ENCODE measurements at places on chromosomes 5 and 9.

DNA sequence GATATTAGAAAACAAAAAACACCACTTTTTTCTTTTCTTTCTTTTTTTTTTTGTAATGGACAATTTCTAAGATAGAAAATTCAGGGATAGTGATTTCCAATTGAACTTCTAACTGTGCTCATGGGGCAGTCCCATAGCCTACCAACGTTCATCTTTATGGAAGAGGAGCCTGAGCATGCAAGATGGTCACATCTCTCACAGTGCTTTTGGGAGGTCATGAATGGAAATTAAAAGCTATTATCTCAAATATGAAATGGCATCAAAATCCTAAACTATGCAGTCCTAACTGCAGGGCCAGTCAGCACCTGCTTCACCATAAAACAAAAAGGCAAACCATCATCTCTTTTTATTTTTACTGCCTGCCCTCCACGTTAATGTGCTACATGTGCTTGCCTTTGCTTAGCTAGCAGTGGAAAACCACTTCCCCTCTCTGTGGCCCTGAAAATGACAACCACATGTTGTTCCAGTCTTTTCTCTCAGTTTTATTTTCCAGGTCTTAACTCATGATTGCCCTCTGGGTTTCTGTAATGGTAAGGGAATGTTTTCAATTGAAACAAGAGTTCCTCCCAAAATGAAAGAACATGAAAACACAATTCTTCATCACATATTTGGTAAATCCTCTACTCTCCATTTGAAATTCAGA, 16.7 kb downstream of the IFNB1 start:
- DNase-seq = peak; percentile 15

DNA sequence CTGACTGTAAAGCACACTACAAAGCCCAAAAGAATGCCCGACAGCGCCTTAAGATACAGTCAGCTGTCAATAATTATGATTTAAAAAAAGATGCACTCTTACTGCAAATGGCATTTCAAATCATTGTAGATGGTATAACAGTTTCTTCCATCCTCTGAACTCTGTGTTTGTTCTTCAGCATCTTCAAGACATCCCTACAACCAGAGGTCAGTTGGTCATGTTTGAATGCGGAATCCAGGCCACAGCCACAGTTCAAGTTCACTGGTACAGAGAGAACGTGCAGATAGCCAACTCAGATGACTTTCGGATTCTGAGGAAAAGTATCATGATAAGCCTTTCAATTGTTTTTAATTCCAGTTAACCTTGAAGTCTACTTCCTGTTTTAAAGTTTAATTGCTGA, 8.7 kb upstream of the MYOT start:
- no peak for DNase-seq

DNA sequence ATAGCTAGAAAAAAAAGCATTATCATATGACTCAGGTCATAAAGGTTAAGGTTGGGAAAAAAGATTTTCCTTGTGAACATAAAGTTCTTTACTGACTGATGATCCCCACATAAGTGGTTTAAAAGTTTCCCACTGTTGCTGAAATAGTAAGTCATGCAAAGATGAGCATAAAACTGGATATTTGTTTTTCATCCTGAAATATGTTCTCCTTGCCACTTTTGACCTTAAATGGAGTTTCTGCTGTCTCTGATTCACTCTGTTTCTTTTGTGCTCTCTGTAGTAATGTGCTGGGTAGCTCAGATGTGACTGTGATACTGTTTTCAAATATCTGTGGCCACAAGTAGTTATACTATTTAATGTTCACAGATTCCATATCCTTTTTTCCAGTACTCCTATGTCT, 162.5 kb upstream of the GAS1 start:
- no peak for DNase-seq

- peak; percentile 19 for DNase-seq
Observed at GRCh38 chr9:108468364-108468763, 387.4 kb downstream of the ACTL7B start.

DNA sequence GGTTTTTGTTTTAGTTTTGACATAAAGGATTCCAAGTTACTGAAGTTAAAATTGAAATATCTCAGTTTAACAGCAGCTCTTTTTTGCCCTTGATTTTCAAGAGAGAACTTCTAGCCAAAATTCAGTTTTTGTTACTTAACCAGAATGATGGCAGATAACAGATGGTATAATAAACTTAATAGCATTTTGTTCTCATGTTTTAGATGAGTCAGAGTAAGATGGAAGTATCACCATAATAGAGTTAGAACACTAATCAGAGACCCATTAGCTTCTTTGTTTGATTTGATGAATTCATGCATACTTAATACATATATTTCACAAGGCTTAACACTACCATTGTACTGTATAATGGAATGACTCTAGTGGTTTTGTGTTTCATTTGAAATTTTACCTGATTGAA, 11.9 kb downstream of the ZCCHC9 start:
- no peak for DNase-seq

- DNase-seq = no peak
Observed at GRCh38 chr5:148666353-148666752, 12.0 kb upstream of the HTR4 start.

- no peak for DNase-seq
Observed at GRCh38 chr5:36236801-36237200, 4.9 kb downstream of the NADK2 start.

- DNase-seq = peak; percentile 75
Observed at GRCh38 chr5:74326571-74327338, 313.8 kb downstream of the ENC1 start.

DNA sequence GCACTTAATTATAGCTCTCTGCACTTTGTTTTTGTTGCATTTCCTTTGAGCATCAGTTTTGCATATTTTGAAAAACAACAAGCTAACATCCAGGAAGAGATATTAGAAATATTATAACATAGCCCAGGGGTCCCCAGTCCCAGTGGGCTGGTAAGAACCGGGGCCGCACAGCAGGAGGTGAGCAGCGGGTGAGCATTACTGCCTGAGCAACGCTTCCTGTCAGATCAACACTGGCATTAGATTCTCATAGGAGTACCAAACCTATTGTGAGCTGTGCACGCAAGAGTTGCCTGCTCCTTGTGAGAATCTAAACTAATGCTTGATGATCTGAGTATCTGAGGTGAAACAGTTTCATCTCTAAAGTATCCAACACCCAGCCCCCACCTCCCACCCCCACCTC, 675.9 kb upstream of the ZNF608 start:
- no peak for DNase-seq

DNA sequence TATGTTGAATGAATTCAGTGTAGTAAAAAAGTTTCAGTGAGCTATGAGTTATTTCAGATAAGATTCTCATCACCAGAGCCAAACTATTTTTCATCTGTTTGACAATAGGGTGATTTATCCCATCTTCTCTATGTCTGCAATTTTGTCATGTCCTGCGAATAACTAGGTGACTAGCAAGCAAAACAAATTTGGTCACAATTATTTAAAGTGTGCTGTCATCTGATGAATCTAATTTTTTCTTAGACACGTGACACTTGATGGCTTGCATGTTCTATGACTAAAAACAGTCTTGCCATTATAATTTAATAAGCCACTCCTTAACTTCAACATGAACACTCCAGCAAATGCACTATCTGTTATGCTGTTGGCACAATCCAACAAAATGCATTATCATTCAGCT, 35.0 kb downstream of the FEM1C start:
- no peak for DNase-seq
